ENCODE measurements at places on chromosomes 3 and 15.

DNA sequence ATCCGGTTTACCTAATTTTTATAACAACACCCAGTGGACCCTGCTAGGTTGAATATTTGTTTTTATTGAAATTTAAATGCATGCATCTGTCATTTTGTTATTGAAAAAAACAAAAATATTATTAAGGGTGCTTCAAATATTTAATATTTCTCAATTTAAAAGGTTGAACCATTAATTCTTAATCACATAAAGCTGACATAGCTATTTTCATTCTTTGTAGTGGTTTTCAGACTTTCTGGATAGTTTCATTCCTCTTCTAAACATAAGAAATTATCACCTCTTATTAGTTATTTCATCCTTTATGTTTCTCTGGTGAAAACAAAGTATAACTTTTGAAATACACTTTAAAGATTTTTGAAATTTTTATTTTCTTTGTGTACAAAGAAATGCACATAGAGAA lies 369.9 kb upstream of the PLSCR5 start:
- no peak for DNase-seq

GRCh38 chr15:77983708-77984445 lies 93.6 kb downstream of the TBC1D2B start:
- DNase-seq, result no peak

GRCh38 chr3:129286081-129286480 lies 7.4 kb downstream of the HMCES start:
- no peak for DNase-seq

- DNase-seq, result no peak
Observed at GRCh38 chr3:135994708-135995337, 29.3 kb downstream of the PPP2R3A start.

DNA sequence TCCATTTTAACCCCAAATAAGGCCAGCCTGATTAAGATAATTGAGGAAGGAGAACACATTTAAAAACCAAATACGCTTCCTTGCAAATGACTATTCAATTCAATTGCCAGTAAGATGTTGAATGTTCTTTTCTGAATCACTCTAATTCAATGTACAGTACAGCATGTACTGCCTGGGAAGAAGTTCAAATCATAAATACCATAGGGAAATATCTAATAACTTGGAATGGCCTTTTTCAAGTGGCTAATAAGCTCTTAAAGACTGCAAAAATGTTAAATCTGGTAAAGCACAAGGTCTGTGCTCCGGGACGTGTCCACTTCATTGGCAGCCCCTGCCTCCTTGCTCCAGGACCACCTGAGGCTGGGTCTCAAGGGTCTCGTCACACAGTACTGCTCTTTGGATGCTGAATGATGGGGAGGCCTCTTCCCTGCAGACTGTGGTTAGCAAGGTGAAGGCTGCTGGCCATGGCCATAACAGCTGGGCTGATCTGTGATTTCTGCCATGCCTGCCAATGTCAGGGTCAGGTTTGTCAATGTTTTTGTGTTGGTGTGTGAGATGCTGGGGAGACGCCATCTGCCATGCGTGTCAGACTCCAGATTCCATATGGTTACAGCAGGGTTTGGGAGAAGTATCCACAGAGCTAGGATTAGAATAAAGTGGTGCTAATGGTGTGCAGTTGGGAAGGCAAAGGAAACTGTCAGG lies 300.5 kb downstream of the ADAMTS17 start:
- no peak for DNase-seq

GRCh38 chr3:62238431-62238830 lies 134.9 kb downstream of the FEZF2 start:
- DNase-seq, result no peak

DNA sequence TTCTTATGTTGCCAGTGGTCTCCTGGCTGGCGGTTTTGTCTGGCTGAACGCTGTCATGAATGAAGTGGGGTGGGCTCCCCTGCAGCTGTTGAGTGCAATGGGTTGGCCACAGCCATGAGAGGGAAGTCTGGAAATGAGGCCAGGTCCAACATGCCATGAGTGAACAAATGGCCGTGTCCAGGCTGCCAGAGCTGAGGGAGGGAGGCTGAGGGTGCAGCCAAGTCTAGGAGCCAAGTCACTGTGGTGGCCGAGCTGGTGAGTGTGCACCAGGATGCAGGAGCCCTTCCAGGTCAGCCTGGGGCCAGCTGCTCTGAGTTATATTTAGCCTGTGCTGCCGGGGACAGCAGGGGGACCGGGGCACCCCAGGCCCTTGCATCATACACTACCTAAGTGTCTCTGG lies 24.7 kb upstream of the PRR23E start:
- no peak for DNase-seq

DNA sequence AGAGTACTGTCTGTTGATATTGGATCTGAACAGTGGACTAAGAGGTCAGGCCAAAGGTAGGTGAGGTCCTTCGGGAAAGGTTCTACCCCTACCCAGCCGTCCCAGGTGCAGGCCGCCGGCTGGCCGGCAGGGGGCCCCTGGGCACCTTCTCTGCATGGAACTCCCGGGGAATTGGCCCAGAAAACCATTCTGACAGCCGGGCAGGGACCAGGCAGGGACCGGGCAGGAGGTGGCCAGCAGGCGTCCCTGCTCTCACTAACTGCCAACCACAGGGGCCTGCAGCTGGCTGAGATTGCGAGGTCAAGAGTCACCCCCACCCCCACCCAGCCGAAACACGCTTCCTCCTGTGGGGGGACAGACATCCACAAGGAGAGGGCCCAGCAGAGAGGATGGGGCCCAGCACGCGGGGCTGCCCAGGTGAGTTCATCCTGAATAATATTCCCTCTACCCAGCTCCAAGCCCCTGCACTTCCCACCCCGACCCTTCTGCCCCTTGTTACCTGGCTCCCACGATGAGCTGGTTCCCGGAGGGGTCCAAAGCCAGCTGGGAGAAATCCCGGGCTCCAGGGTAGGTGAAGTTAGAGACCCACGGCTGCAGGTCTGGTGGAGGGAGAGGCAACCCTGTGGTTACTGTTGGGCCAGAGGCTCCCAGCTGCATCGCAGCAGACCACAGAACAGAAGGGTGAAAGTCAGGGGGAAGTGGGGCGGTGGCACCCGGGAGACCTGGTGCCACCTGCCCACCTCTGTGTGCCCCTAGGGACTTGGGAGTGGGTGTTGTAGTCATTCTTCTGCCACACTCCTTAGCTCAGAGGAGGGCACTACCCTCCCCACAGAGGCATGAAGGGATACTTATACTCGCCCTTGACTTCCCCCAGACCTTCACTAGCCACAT lies 84.4 kb downstream of the SEMA5B start:
- no peak for DNase-seq

GRCh38 chr3:159253860-159254259 lies 452.0 kb downstream of the MFSD1 start:
- no peak for DNase-seq

DNA sequence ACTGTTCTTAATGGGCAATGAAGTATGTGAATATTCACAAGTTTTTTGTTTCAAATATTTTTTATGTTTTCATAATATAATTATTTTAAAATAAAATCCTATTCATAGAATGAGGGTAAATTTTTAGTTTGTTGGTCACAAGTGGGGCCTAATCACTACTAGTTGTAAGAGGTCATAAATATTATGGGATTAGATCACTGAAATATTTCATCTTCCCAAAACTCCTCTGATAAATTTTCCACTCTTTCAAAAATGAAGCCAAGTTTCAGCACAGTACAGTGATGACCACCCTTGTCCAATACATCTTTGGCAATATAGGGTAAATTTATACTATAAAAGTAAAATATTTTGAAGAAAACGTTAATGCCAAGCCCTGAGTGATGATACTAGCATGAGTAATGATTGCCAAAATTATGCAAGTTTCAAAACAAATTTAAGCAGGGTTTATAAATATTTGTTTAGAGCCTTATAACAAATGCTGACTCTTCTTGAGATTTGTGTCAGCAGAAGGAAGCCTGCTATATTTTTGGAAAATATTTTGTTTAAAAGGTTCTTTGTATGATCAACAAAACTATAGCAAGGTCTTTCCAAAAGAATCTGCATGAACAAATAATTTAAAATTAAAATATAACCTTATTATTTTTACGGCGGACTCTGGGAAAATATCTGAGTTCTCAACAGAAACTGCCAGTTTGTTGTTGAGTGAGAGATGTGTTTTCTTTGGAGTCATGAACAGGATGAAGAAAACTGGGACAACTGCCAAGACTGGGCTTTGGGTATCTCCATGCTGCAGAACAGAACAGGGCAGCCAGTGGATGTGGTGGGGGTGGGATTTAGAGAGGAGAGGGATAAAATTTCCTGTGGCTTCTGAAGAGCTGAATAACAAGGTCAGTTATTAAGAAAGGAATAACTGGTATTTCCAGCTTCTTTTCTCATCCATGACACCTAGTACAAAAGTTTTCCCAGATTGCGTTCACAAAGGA lies 17.9 kb upstream of the TM4SF1 start:
- no peak for DNase-seq

DNA sequence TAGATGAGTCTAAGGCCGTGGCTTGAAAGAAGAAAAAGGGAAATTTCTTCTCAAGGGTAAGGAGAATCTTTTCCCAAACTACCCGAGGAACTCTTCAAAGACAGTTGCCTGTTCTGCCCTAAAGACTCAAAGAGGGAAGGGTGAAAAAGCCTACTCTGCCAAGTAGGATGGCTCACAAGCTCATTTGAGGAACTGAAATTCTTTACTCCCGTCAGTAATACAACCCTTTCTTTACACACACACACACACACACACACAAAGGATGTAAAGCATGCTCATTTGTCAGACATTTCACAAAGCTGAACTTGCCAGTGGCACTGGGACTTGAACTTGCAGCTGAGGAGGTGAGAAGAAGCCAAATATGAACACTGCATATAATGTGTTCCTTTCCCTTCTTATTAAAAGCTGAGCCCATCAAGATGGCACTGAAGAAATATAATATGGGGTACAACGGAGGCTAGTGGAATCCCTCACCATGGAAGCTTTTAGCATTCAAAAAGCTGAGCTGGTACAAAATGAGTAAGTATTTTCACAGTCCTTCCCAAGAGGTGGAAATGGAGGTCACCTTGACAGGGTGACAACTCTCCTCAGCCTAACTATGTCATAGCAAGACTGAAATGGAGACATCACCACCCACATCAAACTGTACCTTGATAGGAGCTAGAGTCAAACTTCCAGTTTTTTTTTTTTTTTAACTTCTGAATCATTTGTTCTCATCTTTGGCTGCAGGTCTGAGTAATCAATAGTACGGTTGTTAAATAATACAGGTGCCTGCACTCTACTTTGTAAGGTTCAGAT lies 57.6 kb downstream of the TAFA4 start:
- no peak for DNase-seq

GRCh38 chr15:80834402-80834801 lies 55.2 kb downstream of the CEMIP start:
- no peak for DNase-seq

- no peak for DNase-seq
Observed at GRCh38 chr3:162217647-162218046, 721.0 kb downstream of the OTOL1 start.

DNA sequence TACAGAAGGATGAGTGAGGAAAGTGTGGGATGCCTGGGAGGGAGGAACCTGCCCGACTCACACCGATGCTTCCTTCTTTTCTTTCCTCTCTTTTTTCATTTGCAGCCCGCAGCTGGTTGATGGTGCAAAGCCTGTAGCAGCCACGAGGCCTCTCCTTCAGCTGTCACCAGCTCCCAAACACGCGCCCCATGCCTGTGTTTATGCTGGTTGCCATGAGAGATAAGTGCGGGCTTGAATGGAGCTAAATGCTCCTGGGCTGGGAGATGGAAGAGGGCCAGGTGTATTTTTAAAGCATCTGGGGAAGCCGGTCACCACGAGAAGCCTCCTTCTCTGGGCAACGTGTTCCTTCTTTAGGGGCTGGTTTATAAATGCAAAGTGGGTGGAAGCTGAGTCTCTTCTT lies 9.3 kb downstream of the COLQ start:
- DNase-seq, result no peak

DNA sequence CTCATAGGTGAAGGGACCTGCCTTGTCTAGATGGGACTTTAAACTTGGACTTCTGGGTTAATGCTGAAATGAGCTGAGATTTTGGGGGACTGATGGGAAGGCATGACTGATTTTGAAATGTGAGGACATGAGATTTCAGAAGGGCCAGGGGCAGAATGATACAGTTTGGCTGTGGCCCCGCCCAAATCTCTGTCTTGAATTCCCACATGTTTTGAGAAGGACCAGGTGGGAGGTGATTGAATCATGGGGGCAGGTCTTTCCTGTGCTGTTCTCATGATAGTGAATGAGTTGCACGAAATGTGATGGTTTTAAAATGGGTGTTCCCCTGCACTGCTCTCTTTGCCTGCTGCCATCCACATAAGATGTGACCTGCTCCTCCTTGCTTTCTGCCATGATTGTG lies 42.8 kb downstream of the ILDR1 start:
- no peak for DNase-seq

DNA sequence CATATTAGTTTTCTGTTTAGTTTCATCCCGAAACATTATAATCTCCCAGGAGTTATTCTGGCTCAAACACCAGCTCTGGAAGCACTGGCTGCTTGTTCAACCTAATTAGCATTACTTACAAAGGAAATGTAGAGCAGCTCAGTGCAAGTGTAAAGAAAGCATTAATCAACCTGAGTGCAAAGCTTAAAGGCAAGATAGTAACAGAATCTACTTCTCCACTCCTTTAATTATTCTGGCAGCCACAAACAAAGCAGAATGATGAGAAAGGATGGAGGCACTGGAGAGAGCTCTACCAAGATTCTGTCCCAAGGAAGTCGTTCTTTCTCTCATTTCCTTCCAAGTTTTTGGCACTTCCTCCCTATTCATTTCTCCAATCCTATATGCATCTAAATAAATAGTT lies 1384.0 kb downstream of the ZPLD1 start:
- DNase-seq, result no peak

DNA sequence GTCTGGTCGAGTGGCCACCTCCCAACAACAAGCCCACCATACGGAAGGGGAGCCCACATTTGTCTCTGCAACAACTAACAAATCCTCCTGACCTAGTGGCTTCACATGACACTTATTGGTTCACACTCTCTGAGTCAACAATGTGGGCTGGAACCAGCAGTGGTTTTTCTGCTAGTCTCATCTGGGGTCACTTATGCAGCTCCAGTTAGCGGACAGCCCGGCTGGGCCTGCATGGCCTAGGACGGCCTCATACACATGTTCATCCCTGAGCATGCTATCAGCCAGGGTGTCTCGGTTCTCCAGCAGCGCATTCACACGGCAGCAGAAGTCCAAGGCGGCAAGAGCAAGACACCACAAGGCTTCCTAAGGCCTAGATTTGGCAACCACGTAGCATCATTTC lies 281.7 kb downstream of the XXYLT1 start:
- no peak for DNase-seq

GRCh38 chr3:16374047-16374934 lies 109.3 kb downstream of the OXNAD1 start:
- no peak for DNase-seq

DNA sequence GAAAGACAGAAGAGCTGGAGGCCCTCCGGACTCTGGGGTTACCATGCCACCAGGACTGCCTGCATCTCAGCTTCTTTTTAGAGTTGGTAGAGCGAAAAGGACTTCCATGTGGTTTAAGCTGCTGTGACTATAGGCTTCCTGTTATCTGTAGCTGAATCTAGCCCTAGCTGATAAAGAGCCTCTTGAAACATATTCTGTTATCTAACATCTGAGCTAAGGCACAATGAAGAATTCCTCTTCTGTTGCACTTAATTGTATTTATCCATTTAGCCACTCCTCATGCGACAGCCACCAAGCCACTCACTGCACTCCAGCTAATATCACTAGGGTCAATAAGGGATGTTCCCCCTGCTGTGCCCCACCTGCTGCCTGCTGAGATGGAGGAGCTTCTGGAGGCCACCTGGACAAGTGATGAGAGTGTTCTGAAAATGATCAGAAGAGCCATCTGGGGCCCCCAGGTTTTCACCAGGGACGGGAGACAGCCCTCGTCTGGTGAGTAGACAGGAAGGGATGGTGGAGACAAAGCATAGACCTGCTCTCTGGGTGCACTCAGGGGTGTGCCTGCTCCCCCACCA lies 94.6 kb upstream of the PLXNA1 start:
- no peak for DNase-seq

- DNase-seq, result no peak
Observed at GRCh38 chr3:161793194-161793930, 296.8 kb downstream of the OTOL1 start.

All from stimulated activated CD8-positive, alpha-beta memory T cell treated with anti-CD3 and anti-CD28 coated beads, Interleukin-4, amount 100 ng/mL, for 4 hours (primary cell).